ENCODE measurements at places on chromosomes 3 and 15.

- no peak for DNase-seq
Observed at GRCh38 chr3:28328188-28329151, 20.1 kb upstream of the ZCWPW2 start.

- DNase-seq: no peak
Observed at GRCh38 chr3:100384733-100385525, 16.0 kb downstream of the TOMM70 start.

DNA sequence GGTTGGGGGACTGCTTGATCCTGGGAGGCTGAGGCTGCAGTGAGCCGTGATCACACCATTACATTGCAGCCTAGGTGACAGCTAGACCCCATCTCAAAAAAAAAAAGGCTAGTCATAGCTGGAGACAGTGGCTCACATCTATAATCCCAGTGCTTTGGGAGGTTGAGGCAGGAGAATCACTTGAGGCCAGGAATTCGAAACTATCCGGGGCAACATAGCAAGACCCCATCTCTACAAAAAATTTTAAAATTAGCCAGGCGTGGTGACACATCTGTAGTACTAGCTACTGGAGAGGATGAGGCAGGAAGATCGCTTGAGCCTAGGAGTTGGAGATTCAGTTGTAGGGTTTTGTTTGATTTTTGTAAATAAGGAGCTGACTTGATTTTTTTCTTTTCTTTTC lies 45.6 kb downstream of the KNL1 start:
- DNase-seq: no peak

DNA sequence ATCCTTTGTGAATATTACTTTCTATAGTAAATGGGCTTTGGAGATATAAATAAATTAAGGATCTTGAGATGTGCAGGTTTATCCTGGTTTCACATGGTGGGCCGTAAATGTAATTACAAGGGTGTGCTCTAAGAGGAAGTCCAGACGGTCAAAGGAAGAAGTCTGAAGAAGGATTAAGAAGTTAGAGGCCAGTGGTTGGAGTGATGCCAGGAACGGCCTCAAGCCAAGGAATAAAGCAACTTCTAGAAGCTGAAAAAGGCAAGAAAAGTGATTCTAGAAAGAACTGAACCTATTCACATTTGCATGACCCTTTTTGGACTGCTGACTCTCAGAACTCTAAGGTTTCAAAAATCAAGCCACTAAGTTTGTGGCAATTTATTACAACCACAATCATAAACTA lies 981.3 kb upstream of the ALCAM start:
- DNase-seq: no peak
